ENCODE measurements at places on chromosomes 2 and 18.

DNA sequence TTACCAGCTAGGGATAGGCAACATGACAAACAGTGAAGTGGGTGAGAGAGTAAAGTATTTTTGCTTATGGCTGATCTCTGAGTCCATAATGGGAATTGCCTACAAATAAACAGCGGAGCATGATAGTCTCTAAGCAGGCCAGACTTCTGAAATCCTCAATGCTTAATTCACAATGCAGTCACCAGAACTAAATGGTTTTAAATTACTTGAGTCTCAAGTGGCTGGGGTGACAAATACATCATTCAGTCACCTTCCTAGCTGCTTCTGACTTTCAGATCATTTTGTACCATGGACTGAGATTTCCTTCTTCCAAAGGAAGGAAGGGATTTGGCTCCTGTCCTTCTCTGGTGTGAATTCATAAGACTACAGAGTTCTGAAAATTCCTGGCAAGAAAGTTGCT, 82.8 kb upstream of the RMP24 start:
- DNase-seq = no peak

DNA sequence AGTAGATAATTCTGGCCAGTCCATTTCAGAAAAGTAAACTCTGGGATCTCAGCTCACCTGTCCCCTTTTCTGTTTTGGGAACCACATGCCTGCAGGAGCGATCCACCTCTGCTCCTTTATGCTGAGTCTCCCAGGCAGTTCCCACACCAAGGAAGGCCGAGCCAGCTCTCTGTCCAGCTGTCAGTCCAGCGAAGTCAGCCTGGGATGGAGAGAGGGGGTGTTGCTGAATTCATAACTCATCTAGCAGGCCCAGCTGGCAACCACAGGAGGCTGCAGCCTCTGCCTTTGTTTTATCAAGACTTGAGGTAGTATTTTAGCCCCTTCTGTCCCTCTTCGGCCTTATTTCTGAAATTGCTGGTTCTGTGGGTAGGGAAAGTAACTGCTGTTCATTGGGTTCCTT, 209.9 kb downstream of the ARL4C start:
- no peak for DNase-seq

DNA sequence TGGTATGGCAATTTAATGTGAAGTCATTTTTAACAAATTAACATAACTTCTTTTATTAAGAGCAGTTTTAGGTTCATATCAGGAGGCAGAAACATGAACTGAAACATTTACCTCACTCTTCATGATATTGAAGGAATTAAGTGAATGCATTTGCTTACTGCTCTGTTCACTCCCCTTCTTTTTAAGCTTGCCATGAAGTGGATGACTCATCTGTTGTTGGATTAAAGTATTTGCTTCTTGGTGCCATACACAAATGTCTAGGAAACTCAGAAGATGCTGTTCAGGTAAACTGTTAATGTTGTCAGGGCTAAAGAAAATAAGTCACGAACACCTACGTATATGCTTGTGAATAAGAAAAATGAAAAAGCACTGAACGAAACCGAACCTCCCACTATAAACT, 10.2 kb upstream of the CABYR start:
- DNase-seq = no peak

DNA sequence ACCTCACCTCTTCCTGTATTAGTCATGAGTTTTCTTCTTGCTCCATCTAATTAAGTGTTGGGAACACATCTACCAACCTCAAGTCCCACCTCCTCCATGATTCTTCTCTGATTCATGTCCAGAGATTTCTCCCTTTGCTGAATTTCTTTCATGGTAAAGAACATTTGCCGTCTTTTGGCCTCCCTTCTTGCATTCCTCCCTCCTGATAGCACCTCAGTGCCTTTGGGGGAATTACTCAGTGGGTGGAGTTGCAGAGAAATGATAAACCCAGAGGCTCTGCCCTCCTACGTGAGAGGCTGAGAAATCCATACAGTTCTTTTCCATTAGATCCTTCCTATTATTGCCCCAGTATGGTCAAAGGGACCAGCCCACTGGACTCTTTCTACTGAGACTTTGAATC, 651.9 kb downstream of the SLC4A3 start:
- DNase-seq = no peak

DNA sequence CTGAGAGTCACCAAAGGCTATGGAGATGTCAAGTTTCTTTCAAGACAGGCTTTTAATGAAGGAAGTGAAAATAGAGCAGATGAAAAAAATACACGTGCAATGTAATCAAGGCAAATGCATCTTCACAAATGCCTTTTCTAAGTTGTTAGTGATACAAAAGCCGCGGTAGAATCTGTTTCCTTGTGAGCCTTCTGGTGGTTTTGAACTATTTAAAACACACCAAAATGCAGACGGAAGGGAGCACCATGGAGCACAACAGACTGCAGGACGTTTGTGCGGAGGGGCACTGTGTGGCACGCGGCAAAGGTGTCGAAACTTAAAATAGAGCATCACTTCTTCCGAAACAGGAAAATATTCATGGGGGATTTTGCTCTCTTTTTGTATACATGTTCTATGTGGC, 65.0 kb upstream of the BOD1L2 start:
- DNase-seq = no peak

DNA sequence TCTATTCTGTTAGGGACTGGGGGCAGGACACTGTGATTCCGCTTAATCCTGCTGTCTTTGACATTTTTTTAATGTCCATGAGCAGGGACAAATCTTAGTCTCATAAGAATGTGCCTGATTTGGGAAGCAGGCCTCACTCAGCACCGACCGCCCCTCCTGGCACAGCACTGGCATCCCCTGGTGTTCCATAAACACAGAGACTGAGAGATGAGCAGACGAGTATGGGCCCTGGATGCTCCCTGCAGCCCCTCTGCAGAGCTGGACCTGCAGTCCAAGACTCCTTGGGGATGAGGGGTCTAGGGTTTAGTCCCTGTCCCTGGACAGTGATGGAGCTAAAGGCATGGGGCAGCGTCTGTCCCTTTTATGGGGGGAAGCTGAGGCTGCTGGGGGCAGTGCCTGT, 81.6 kb downstream of the NDUFA10 start:
- no peak for DNase-seq

DNA sequence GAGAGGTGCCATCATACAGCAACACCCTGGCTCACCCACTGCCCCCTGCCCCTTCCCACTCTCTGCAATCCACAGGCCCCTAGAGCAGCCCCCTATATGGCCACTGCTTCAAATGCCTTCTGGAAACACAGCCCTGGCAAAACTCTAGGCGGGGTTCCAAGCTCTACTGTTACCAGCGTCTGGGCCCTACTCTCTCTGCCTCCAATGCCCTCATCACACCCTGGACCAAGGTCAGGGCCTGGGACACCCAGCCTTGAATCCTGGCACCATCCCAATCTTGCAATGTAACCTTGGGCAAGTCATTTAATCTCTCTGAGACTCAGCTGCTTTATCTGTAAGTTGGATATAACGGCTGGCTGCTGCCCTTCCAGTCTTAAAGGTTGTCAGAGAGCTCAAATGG, 39.2 kb upstream of the LOXHD1 start:
- no peak for DNase-seq

- no peak for DNase-seq
These were observed 71.5 kb downstream of the EDAR start for GRCh38 chr2:108917526-108917925.

DNA sequence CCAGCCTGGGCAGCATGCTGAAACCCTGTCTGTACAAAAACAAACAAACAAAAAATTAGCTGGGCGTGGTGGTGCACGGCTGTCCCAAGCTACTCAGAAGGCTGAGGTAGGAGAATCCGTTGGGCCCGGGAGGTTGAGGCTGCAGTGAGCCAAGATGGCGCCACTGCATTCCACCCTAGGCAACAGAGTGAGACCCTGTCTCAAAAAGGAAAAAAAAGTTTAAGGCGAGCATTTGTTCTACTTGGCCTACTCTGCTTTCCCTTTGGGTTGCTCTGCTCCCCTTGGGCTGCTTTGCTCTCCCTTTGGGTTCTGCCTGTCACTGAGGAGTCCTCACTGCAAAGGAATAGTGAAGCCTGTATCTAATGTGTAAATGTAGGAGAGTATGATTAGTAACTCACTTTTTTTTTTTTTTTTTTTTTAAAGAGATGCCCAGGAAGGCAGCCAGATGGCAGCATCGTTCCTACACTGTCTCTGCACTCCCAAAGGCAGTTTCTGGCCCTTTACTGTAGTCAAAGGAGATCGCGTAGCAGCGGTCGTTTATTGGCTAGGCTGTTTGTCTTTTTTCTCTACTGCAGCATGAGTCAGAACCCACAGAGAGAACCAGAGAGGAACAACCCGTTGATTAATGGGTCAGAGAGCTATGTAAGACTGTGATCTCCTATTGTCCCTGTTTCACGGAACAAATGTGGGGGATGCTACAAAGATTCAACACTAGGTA, 118.3 kb upstream of the CWC22 start:
- peak; percentile 16 for DNase-seq

DNA sequence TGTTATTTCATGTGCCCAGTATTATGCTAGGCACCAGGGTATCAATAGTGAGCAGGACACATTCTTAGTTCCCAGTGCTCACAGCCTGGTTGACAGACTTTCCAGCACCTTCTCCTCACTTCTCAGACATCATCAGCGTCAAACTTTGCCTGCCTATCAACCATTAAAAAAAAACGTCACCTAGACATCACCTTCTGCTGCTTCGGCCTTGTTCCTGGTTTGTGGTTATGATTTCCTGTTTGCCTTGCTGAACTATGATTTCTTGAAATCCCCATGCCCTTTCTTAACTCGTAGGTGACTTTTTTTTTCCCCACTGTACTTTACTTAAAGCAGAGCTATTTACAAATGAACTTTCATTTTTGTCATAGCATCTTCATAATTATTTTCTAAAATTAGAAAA, 60.4 kb upstream of the NABP1 start:
- no peak for DNase-seq

- no peak for DNase-seq
These were observed 213.9 kb upstream of the MAP2 start for GRCh38 chr2:209209943-209210342.

DNA sequence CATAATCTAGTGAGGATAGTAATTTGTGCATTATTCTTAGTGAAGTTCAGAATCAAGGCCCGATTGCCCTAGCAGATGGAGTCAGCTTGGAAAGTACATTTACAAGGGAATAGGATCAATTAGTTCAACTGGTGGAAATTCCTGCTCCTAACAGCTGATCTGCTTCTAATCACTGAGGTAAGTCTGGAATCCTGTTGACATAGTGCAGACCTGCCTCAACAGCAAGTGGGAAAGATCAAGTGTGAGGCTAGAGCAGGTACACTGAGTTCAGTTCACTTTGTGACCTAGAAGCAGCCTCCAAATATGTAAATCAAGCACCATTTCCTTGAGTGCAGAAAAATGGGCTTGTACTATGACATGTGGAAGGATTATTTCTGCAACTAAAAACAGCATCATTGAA, 111.2 kb upstream of the NOSTRIN start:
- no peak for DNase-seq

GRCh38 chr2:120867290-120868241, 131.9 kb downstream of the GLI2 start:
- no peak for DNase-seq

DNA sequence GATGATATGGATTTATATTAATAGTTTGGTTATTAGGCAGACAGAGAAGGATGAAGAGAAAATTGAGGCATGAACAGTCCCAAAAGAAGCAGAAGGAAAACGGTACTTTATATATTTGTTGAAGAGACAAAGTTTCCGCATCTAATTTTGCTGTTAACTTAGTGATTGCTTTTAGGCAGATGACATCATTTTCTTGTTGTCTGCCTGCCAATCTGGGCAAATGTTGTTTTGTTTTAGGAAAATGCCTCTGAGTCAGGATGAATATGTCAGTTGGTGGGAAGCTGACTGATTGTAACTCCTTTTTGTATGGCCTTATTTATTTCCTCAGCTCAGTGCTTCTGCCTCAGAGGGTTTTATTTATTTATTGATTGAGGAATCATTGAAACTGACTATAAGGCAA, 52.5 kb upstream of the CAVIN2 start:
- no peak for DNase-seq

Measured in stimulated activated CD4-positive, alpha-beta T cell treated with anti-CD3 and anti-CD28 coated beads, Interleukin-2, amount 100 ng/mL, for 48 hours (primary cell).